ENCODE measurements at places on chromosomes 6 and 20.

GRCh38 chr6:33570806-33571636 is 9.1 kb downstream of the BAK1 start:
- DNase-seq = peak; percentile 56

GRCh38 chr6:152598421-152598820 is 38.7 kb downstream of the SYNE1 start:
- no peak for DNase-seq

DNA sequence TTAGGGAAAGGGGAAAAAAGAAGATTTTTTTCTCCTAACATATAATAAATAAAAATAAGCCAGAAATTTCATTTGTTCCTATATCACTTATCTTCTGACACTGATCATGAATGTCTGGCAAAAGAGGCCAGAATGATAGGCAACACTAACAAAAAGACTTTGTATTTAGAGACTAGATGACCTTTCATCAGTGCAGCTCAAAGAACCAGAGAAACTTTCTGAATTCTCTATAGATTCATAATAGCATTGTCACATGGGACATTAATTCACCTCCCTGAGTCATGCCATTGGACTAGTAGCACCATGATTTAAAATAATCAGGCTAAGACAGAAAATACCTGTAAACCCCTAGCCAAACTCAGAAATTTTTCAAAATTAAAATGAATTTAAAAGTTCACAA is 95.4 kb upstream of the CCDC28A start:
- no peak for DNase-seq

DNA sequence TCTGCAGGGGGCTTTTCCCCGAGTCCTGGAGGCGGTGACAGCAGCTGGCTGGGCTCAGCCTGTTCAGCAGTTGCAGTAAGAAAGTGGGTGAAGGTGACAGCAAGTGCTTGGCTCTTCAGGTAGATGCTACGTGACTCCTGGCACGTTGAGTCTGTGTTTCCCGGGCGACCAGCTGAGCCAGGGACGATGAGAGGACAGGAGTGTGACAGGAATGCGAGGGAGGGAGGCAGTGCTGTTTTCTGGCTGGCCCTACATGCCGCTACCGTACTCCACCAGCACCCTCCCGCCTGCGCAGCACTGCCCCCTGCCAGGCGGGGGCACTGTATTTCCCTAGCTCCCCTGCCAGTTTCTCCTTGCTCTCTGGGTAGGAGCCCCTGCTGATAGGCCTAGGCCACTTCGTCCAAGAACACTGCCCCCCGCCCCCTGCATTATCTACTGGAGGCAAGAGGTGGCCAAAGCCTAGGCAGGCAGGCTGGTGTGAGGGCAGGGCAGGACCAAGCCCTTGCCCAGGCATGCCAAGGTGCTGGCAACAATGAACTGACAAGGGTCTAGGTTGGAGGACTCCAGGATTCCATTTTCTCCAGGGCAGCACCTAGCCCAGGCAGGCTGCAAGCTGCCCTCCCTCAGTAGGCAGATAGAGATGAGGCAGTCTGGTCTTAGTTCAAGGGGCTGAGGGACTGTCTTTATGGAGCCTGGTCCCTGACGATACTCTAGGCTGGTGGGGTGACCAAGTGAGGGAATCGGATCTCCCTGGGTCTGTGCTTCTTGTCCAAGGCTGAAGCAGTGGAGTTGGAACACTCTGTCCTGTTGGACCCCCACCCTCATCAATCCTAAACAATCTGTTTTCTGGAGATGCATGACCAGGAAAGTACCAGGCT is 19.2 kb downstream of the MRPS18A start:
- DNase-seq = no peak

- no peak for DNase-seq
These were observed 458.2 kb downstream of the LMBRD1 start for GRCh38 chr6:69338431-69339162.

DNA sequence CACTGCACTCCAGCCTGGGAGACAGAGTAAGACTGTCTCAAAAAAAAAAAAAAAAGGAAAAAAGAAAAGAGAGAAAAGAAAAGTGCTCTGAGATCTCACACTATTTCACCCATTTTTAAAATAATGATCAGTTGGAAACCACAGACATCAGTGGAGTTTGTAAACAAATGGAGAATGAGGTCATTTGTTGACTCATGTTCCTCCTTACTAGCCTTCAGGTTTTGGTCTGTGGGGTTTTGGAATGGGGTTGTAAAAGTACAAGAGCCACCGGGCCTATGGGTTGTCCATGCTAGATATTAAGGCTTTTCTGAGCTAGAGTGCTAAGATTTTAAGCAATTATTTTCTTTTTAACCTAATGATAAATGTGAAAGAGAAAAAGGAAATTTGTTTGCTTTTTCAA is 104.4 kb upstream of the PRL start:
- DNase-seq = no peak

- DNase-seq = no peak
These were observed 245.1 kb downstream of the ERMARD start for GRCh38 chr6:169996378-169997051.

DNA sequence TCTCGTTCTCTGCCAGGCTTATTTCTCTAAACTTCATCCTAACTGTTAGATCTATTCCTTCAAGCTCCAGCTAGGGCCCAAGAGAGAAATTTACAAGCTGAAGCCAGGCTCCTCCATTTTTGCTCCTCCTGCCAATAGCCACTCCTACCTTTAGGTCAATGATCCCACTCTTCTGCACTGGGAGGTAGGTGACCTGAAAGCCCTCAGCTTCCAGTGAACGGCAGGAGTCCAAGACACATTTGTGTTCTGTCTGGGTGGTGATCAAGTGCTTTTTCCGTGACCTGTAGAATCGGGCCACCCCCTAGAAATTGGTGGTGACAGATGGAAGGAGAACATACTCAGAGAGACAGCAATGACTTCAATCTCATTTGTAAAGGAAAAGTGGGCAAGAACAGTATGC is 8.9 kb downstream of the NFS1 start:
- no peak for DNase-seq

DNA sequence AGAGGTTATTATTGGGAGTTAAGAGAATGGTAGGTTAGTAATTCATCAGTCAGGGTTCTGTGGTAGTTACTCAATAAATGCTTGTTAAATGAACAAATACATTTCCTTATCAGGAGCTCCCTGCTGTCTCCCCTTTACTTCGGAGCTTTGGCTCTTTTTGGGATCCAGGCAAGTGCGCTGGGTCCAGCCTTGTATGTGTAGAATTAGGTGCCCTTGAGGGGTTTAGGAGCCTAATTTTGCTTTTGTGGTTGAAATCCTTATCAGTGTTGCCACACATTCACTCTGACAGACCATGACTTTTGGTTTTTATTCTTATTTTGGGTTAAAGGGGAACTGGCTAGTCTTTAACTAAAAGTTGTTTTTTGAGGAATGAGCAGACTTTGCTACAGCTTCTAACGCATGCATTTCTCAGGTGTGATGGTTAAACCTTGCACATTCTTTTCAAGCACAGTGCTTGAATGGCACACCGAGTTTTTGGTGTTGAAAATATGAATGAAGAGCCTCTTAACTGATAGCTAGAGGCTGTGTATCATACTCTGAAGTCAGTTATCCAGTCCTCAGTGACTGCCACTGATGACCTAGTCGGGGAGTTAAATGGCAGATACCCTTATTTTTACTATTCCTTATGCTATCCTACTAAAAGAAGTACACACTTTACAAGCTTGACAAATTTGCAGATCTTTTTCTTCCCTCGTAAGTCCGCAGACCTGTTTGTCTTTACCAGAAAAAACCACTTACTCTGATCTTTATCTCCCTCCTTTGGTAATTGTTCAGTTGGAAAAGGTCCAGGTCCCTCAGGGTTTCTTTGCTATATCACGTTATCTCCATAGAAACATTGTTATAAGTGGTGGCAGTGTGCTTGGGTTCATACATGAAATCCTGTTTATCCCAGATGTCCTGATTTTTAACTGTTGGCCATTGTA is 50.7 kb upstream of the PLCG1 start:
- DNase-seq = no peak

- no peak for DNase-seq
These were observed 372.7 kb downstream of the MEI4 start for GRCh38 chr6:78025502-78025901.

GRCh38 chr20:50052550-50053361 is 60.2 kb downstream of the UBE2V1 start:
- DNase-seq = no peak

- DNase-seq = no peak
These were observed 2.2 kb downstream of the SLC13A3 start for GRCh38 chr20:46648903-46649649.

GRCh38 chr6:47134476-47135189 is 92.5 kb upstream of the ADGRF1 start:
- peak; percentile 73 for DNase-seq

GRCh38 chr6:36542041-36542440 is 5.2 kb downstream of the STK38 start:
- DNase-seq = no peak

DNA sequence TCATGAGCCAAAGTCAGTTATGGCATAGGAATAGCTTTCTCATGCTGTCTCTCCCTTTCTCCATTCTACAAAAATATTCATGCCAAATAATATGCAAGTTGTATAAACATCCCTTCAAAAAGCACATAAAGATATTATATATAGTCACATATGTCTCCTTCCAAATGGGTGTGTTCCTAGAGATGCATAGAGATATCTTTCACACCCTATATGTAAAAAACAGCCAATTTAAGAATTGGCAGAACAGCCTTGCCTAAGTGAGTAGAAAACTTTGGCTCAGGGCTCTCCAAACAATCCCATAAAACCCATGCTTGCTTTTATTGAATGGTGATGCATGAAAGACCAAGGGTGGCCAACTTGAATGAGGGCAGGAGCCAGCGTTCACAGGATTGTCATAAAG is 274.7 kb upstream of the SUPT3H start:
- no peak for DNase-seq

- no peak for DNase-seq
These were observed 57.6 kb downstream of the TCP11 start for GRCh38 chr6:35083507-35083906.

DNA sequence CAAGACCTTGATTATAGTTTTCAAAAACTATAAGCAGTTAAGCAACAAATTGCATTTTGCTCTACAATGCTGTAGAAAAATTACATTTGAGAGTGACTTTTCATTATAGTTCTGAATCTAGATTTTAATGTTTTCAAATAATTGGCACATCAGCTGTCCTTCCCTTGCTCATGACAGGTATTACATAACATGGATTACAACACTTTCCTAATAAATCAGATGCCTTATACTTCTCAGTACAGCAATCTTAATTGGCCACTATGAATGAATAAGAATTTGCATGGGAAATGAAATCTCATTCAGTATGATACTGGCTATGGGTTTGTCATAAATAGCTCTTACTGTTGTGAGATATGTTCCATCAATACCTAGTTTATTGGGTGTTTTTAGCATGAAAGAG is 29.9 kb downstream of the HSF2 start:
- DNase-seq = no peak

DNA sequence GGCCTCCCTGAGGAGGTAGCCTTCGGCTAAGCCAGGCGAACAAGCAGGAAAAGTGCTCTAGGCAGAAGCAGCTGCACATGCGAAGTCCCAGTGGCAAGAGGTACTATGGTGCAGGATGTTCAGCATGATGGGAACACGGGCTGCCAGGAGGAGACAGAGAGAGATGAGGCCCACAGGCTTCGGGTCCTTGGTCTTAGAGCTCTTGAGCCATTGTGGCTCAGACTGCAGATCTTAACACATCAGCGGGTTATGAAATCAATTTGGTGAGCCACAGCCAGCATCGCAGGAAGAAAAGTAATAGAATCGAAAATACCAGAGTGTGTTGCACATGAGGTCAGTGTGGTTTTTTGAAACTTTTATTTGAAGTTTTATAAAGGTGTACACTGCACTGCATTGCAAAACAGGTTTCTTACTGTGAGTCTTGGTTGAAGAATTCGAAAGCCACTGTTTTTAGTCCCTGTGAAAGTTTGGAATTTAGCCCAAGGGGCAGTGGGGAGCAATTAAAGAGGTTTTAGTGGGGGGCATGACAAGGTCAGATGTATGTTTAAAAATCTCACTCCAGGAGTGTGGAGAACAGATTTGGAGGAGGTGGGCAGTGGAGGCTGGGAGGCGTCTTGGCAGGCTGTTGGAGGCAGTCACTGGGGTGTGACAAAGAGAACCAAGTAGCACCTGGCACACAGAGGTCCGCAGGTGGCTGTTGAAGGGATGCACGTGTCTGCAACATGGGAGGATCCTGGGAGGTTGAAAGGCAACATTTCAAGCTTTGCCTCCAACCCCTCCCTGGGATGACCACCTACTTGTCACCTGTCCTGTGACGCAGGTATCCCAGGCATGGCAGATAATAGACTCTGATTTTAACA is 69.3 kb downstream of the EYA2 start:
- DNase-seq = no peak

- DNase-seq = no peak
These were observed 22.0 kb downstream of the FIG4 start for GRCh38 chr6:109713097-109713496.

DNA sequence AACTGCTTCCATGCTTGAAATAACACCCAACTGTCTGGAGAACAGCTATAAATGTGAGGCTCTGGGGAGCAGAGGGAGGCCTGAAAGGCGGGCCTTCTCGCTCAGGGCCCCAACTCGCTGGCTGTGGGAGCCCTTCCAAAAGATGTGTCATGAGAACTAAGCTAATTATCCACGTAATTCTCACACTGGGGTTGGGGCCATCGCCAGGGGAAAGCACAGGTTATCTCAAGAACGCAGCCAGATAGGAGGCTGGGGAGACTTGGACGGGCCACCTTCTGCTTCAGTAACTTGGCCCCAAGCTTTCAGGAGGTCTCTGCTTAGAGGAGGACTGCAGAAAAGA is 1.6 kb downstream of the PXDC1 start:
- DNase-seq = no peak

DNA sequence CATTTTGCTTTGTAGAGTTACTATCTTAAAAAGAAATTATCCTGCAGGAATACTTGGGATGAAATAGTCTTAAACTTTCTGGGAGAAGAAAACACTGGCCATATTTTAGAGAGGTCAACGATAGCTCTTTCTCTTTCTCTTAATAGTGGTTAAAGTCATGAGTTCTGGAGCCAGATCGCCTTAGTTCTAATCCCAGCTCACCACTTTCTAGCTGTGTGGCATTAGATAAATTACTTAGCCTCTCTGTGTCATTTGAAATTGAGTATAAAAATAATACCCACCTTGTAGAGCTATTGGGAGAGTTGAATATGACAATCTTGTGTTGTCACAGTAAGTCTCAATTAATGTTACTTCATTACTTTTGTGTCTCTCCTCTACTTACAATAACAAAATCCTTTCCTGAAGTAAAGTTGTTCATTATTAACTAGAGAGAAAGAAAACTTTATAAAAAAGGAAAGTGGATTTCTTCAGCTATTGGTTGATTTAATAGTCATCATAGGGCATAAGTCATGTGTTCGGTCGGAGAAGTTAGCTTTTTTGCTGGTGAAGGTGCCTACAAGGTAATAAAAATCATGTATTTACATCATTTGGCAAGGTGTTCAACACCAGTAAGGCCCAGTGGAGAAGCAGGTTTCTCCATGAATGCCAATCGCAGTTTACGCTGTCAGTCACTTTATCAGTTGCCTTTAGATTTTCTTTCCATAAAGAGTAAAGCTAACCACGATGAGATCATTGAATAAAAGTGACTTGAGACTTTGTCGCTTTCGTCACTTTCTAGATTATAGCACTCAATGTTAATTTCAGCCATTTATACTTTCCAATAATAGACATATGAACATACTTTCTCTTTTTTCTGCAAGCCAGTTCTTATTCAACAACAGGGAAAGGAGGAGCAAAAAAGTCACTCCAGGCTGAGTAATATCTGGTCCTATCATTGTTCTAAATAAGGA is 2.0 kb downstream of the NEDD9 start:
- DNase-seq = no peak
